Natural killer cell (primary cell): ENCODE measurements at places on chromosomes 3 and 15. TPM values are rescaled to one million over a fixed set of nuclear protein-coding genes. Genes with fewer than 3 reads are reported as not detected.

Gene TMCO5A
- total RNA-seq = not detected

Gene OGG1
- 34.7 TPM for total RNA-seq

Gene FBN1
- total RNA-seq = 0.33 TPM

Gene CIAO2A
- total RNA-seq = 23.9 TPM

Gene ST8SIA2
- not detected for total RNA-seq
